ENCODE measurements at places on chromosomes 6 and 20.
A peak's percentile ranks its signal among the peaks of the same experiment; 100 is the strongest.

DNA sequence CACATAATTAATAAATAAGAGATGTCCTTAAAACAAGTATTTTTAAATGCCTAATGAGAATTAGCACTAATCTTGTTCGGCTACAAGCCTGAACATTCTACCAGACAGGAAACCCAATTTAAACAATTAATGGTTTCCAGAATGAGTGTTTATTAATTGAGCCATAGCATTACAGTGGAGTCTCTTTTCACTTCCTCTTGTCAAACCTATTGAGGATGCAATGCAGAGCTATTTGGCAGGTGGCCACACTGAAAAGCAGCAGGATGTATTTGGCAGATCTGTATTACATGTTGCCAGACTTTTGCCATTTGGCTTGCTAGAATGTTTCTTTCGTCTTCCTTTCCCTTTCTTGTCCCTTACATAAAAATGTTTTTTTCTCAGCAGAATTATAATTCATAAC lies 475.2 kb upstream of the MARCKS start:
- no peak for DNase-seq

- DNase-seq: peak; percentile 34
These were observed 3.0 kb upstream of the ZBTB22 start for GRCh38 chr6:33320315-33321181.

GRCh38 chr20:297925-298775 lies 780 bp downstream of the ZCCHC3 start:
- DNase-seq: peak; percentile 56

DNA sequence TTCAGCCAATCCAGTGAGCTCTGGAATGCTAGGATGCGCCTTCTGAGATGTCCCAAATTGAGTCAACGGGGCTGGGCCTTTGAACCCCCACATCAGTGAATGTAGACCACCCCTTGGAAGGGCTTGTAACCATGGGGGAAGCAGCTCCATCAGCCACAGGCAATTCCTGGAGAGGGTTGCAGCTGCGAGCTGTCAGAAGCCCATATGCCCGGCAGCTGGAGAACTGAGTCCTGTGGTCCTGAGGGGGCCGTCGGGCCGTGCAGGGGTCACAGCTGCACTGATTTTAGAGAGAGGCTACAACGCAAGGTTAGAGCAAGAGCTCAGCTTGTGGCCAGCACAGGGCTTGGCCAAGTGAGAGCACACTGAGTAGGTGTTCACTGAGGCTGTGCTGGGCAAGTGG lies 121.3 kb downstream of the TOX2 start:
- DNase-seq: no peak

DNA sequence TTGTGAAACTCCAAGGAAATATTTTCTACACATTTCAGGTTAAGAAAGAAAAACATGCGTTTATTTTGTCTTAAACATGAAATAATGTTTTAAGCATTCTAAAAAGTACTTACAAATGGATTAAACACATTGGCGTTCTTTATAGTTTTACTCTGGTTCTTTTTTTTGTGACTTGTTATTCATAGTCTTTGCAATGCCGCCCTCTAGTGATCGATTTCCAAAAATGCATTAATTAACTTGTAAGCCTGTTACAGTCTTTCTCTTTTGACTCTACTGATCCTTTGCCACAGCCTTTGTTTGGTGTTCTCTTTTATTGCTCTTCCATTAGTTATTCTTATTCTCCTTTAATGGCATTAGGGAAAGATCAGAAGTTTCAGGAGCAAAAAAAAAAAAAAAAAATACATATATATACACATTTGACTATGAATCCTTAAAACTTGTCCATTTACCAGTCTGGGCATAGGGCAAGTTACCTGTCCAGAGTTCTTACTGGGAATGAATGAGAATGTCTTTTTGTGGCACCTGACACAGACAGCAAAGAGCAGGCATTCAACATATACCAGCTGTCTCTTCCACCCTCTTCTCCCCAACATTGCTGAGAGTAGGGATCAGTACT lies 59.9 kb downstream of the MACROD2 start:
- DNase-seq: peak; percentile 58

GRCh38 chr6:78831492-78831891 lies 35.9 kb upstream of the IRAK1BP1 start:
- no peak for DNase-seq

DNA sequence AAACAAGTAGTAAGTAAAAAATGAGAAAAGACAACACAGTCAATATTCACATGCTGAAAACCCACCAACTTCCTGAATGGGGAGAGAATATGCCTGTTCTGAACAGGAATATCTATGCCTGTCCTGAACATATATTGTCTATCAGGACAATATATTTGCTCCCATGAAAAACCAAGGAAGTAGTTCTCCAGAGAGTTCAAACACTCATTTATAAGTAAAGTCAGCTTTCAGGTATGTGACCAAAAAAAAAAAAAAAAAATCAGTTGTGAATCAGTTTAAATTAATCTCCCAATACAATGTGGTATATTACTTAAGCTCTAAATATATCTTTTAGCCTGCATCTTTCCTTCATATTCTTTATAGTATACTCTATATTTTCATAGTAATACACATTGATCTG lies 119.5 kb downstream of the MYB start:
- DNase-seq: no peak

- peak; percentile 97 for DNase-seq
These were observed 98.5 kb downstream of the LY86 start for GRCh38 chr6:6686748-6687601.

DNA sequence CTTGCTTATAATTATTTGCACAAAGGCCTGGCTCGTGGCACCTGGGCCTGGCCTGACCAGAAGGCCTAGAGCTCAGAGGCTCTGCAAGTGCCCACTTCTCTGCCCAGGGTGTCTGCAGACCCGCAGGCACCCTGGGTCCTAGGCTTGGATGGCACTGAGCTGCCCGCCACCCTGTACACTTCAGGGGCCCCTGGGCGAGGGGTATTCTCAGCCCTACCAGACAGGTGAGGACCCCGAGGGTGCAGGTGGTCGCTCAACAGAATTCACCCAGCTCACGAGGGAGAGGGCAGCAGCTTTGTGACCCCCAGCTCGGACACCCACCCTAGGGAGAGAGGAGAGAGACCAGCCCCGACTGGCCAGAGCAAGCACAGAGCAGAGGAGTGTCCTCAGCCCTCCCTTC lies 83.9 kb downstream of the RIPOR3 start:
- no peak for DNase-seq

GRCh38 chr6:5518936-5519491 lies 257.7 kb downstream of the FARS2 start:
- no peak for DNase-seq

GRCh38 chr6:11538052-11538818 lies 686 bp downstream of the TMEM170B start:
- DNase-seq: peak; percentile 11

All from ACHN (cell line).